SK-MEL-5 (cell line): ENCODE measurements at places on chromosomes 7 and 10.

DNA sequence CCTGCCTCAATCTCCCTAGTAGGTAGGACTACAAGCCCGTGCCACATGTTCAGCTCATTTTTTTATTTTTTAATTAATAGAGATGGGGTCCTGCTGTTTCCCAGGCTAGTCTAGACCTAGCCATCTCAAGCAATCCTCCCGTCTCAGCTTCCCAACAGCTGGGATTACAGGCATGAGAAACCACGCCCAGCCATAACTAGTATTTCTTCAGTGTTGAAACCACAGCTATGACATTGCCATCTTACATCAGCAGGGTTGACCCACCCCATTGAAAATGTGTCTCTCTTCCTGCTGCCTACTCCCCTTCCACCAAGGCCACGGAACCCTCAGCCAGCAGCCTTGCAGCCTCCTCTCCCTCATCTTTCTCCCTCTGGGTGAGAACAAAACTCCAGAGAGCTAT lies 62.1 kb upstream of the ZNF746 start:
- no peak for DNase-seq

- no peak for DNase-seq
Observed at GRCh38 chr7:28625432-28625831, 213.1 kb downstream of the CREB5 start.

- DNase-seq, result no peak
Observed at GRCh38 chr7:47531584-47532492, 50.1 kb downstream of the TNS3 start.

DNA sequence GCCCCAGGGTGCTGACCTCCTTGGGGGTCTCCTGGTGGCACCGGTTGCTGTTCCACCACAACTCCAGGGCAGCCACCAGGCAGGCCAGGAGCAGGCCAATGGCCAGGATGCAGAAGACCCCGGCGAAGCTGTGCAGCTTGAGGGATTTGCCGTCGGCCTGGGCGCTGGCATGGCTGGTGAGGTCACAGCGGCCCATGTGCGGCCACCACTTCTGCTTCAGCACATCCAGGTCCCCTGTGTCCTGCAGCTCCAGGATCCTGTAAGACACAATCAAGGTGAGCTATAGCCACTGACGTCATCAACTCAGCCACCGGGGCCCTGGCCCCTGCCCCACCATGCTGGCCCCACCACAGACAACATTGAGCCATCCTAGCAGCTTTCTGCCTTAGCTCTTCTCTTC lies 753.2 kb downstream of the GRID1 start:
- no peak for DNase-seq

- no peak for DNase-seq
Observed at GRCh38 chr7:112646783-112647182, 143.4 kb downstream of the TMEM168 start.

- DNase-seq, result no peak
Observed at GRCh38 chr7:118079369-118079768, 104.6 kb upstream of the LSM8 start.

- DNase-seq, result peak; percentile 73
Observed at GRCh38 chr7:50092579-50093491, at the start of gene ZPBP. ZPBP (minus strand) TSS chr7:50093246; CDS start chr7:50093194, 52 bp downstream.

- no peak for DNase-seq
Observed at GRCh38 chr10:7492660-7493046, 81.8 kb upstream of the SFMBT2 start.

- no peak for DNase-seq
Observed at GRCh38 chr7:351681-352480, 61.9 kb downstream of the FOXL3 start.
